ENCODE measurements at places on chromosomes 3 and 15.

DNA sequence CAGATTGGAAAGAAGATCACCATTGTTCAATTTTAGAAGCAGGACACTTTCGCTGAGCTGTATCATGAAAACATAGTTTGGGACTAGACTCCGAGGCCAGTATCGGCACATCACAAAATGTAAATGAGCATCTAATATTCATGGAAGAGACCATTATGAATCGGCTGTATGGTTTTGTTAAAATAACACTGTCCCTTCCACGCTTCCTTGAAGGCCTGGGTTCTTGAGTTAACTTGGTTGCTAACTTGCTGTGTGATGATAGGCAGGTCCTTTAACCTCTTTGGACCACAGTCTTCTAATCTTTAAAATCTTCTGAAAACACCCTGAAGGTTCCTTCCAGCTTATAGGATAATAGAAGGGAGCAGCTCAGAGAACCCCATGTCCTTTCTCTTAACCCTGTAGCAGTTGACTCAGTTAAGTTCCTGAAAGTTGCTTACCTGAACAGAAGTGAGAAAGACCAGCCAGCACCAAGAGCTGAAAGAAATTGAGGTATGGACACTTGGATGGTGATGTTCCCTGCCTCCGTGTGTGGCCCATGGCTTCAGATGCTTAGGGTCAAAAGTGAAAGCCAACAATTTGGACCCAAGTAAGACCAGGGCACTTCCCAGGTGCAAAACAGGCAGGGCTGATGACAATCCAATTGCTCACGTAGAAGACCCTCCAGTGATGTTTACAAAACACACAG, 2.1 kb downstream of the CD80 start:
- DNase-seq = no peak

- no peak for DNase-seq
These were observed 24.6 kb downstream of the IFT80 start for GRCh38 chr3:160374472-160374871.

DNA sequence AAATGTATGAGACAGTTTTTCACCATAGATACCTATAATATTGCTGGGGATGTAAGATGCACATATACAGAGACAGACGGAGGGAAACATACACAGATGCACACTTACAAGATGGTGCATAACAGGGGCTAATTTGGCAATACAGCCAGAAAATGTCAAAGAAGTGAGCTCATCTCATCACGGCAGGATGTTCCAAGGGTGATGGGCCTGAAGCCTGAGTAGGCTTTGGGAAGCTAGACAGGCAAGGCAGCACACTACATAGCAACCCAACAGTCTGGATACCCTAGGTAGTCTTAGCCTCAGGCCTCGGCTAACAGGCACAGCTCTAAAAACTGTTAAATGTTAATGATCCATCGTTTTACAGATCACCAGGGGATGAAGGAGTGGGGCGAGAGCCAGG, 148.5 kb downstream of the OSBPL10 start:
- no peak for DNase-seq

- no peak for DNase-seq
These were observed 2.8 kb downstream of the TRNT1 start for GRCh38 chr3:3129579-3129978.

- no peak for DNase-seq
These were observed 38.4 kb upstream of the RBM5 start for GRCh38 chr3:50050361-50050760.

GRCh38 chr3:130795396-130795795, 48.8 kb upstream of the PIK3R4 start:
- no peak for DNase-seq

DNA sequence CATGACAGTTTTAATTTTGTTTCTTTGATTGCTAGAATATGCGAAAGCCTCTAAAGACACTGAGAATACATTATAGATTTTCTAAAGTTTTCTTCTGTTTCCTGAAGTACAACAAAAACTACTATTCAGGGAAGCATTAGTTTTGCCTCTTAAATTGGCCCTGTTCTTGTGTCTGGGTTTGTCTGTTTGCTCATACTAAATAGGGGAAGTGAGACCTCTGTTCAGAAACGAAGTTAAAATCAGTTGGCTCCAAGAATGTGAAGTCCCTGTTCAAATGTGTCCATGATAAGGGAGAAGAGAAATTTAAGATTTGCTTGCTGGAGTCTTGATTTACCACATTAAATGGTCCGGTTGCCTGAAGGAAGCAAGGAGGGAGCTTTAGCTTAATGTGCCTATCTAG, 327.3 kb upstream of the GBE1 start:
- no peak for DNase-seq

- DNase-seq = no peak
These were observed 67.5 kb downstream of the KCNMB2 start for GRCh38 chr3:178603735-178604134.

DNA sequence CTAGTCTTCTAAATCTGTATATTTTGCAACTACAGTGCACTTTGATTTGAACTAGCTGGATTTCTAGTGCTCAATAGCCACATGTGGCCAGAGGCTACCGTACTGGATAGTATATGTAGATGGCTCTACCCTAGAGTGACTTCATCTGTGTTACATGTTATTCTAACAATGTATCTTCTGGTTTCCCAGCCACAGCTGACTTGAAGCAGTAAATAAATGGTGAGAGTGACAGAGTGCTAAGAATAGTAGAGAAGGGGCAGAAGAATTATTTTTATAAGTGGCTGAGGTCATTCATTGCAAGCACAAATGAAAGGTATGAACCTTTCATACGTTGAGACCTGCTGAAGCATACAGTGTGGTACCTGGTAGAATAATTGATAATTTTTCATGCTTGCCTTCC, 30.9 kb downstream of the KAT2B start:
- DNase-seq = no peak

- DNase-seq = peak; percentile 50
These were observed 184.9 kb upstream of the LPP start for GRCh38 chr3:187968883-187969580.

DNA sequence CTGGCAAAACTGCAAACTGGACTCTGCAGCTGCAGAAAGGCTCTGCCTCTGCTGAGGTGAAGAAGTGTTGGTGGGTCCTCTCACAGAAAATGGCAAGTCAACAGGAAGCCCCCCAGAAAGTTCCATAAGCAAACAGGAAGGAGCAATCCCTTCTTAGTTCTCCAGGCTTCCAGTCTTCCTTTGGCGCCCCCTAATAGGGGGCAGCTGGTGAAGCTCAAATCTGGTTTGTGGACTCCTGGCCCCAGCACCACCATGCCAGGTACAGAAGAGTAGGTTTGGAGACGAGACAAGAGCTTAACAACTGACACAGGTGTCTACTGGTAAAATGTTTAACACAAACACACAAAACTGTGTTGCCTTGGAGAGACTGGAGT, 35.5 kb downstream of the LEO1 start:
- no peak for DNase-seq

DNA sequence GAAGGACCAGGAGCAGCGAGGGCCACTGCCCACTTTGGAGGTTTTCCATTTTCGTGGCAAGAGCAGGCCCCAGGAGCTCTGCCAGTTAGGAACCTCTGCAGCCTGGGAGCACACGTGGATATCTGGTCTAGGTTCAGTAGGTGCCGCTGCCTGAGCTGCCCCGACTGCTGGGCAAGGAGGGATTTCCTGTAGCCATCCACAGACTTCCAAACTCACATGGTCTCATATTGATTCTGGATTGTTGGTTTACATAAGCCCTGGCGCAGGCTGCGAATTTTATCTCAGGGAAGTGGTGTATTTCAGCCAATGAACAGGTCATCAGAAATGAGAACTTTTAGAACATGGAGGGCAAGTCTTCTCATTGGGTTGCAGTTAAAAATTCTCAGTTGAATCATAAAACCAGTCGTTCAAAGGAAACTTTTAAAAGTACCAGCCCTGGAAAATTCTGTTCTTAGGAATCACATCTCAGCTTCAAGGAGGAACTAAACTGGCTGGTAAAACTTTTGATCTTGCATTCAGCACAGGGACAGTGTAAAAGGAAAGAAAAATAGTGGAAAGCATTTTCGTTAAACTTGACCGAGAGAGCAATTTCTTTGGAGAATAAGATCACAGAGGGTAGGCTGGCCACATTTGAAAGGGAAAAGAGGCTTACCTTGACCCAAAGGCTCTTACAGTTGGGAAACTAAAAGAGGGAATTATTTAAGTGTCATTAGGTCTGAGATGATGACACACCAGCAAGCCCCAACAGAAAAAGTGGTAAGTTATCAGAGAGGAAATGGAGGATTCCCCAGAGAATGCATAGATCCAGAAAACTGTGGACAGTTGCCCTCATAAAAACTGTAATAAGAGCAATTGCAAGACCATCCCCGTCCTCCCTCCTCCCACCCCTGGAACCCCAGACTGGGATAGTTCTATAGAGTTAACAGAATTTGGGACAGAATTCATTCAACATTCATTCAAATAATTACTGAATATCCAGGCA, 6.4 kb upstream of the RTP3 start:
- DNase-seq = no peak

DNA sequence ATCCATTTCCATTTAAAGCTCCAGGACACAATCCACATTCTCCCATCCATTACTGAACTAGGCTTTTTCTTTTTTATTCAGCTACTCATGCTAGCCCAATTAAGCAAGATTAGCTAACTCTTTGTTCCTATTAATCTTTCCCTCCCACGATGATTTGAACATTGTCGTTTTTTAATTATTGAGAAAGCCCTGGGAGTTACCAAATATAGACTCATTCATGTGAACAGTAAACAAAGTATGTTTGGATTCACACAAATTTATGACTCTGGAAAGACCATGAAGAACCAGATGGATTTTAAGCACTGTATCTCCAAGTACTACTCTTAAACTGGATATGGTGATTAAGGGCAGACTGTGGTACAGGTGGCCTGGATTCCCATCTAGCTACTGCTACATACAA, 82.2 kb downstream of the STRIT1 start:
- no peak for DNase-seq

GRCh38 chr3:108599677-108600409, 10.3 kb downstream of the DZIP3 start:
- DNase-seq = no peak

- DNase-seq = no peak
These were observed 199.3 kb upstream of the GOLIM4 start for GRCh38 chr3:168295027-168295426.

GRCh38 chr15:72338617-72339321, 18.8 kb upstream of the CELF6 start:
- DNase-seq = no peak

- DNase-seq = peak; percentile 60
These were observed 55.0 kb downstream of the TMEM44 start for GRCh38 chr3:194577986-194578905.

DNA sequence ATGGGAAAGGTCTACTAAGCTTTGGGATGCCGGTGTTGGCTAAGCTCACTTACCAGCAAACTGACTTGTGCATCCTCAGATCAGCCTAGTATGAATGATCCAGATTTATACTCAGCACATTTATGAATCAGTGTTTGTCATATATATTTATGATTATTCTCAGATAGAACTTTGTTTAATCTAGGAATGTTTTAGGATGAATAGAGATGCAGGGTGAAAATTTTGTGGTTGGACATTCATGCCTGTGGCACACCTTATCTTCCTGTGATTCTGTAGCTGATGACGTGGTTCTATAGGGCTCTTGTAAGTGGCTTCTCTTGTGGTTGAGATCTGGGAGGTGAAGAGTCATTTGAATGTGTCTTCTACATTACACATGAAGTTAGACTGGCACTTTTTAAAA, 11.4 kb downstream of the CDIN1 start:
- no peak for DNase-seq

DNA sequence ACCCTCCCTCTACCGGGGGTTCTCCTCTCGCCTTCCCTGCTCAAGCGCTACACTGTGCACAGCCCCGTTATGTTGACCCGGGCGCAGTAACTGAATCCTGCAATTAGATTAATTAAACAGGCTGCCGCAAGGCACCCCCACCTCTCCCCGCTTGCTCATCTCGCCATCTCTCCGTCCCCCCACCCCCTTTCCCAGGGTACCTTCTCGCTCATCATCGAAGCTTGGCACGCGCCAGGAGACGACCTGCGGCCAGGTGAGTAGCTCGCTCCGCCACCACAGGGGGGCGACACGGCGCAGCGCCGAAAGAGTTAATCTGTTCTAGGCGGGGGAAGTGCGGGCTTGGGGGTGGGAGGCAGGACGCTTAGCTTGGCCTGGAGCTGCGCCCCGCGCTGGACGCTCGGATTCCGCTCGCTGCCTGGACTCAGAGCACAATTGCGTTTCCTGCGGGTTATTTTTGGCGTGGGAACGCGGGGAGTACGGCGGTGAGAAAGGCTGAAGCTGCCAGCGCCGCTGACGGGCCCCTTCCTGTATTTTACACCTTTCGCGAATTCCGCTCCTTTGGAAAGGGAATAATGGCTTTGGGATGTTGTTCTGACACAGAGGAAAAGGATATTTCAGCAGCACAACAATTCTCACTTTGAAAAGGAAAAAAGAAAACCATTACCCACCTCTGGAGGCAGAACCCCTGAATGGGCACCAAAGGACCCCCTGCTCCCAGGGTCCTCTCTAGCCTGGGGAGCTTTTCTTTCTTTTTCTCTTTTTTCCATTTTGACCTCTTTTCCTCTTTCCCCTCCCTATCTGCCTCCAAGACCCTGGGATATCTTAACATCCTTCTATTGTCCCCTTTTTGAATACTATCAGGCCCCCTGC, 1.5 kb downstream of the DLL4 start:
- DNase-seq = no peak

- no peak for DNase-seq
These were observed 32.0 kb downstream of the APBA2 start for GRCh38 chr15:28917791-28918140.

DNA sequence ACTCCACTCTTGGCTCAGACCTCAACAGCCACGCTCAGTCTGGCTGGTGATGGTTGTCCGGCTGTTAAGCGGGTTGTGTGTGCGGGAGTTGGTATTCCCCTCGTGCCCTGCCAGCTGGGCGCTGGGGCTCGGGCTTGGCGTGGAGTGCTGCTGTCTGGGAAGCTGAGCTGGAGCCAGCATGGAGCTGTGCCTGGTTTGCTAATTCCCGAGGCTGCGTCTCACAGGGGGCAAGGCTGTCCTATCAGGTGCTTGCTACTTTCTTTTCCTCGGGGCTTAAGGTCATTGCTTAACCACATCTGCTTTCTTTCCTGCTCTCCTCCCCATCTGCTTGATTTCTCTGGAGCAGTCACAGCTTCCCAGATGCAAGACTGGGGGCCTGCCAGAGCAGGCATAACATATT, 29.9 kb downstream of the PDIA5 start:
- DNase-seq = no peak

- DNase-seq = peak; percentile 45
These were observed 140.1 kb downstream of the SMAD6 start for GRCh38 chr15:66841953-66842681.

- no peak for DNase-seq
These were observed 59.0 kb downstream of the FRMD4B start for GRCh38 chr3:69326855-69327300.

GRCh38 chr3:69406163-69406562, 20.3 kb upstream of the FRMD4B start:
- no peak for DNase-seq

DNA sequence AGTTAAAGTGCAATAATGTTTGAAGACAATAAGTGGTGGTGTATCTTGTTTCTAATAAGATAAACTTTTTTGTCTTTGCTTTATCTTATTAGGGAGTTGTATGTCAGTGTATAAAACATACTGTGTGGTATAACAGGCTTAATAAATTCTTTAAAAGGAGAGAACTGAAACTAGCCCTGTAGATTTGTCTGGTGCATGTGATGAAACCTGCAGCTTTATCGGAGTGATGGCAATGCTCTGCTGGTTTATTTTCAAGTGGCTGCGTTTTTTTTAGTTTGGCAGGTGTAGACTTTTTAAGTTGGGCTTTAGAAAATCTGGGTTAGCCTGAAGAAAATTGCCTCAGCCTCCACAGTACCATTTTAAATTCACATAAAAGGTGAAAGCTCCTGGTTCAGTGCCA, 2.7 kb downstream of the RPL15 start:
- no peak for DNase-seq

GRCh38 chr3:85586018-85586417, 627.2 kb downstream of the CADM2 start:
- DNase-seq = no peak

Data from CD4-positive, alpha-beta T cell treated with Interleukin-15 for 1 hour (primary cell).